ENCODE measurements at places on chromosomes 1 and 21. TPM values are rescaled to one million over a fixed set of nuclear protein-coding genes. Genes with fewer than 3 reads are reported as not detected.

SCMH1 gene
- total RNA-seq = 47.8 TPM

C1QA gene
- 386 TPM for total RNA-seq

PLA2G2C gene
- not detected for total RNA-seq

BMP8B gene
- 0.20 TPM for total RNA-seq

GBP6 gene
- total RNA-seq = not detected

GPR3 gene
- 0.27 TPM for total RNA-seq

IL19 gene
- total RNA-seq = not detected

MYOG gene
- not detected for total RNA-seq

SLC45A3 gene
- 2.6 TPM for total RNA-seq

FMO3 gene
- 0.90 TPM for total RNA-seq

CD84 gene
- 2.2 TPM for total RNA-seq

HMCN1 gene
- 12.4 TPM for total RNA-seq

PLXNA2 gene
- 16.5 TPM for total RNA-seq

KCNA2 gene
- total RNA-seq = 1.1 TPM

RGSL1 gene
- total RNA-seq = not detected

PLA2G5 gene
- 49.4 TPM for total RNA-seq

ZDHHC18 gene
- total RNA-seq = 8.6 TPM

FCAMR gene
- not detected for total RNA-seq

RASSF5 gene
- 7.0 TPM for total RNA-seq

GSTM3 gene
- total RNA-seq = 93.7 TPM

GPR153 gene
- total RNA-seq = 1.9 TPM

ORC1 gene
- total RNA-seq = 0.17 TPM

HCN3 gene
- 0.72 TPM for total RNA-seq

AGMAT gene
- not detected for total RNA-seq

MATN1 gene
- not detected for total RNA-seq

CYP4Z1 gene
- total RNA-seq = not detected

FCRL1 gene
- not detected for total RNA-seq

GRHL3 gene
- total RNA-seq = not detected

VSIG8 gene
- not detected for total RNA-seq

ALG14 gene
- total RNA-seq = 4.4 TPM

SPRR2B gene
- not detected for total RNA-seq

CATSPERE gene
- 0.23 TPM for total RNA-seq

MCOLN2 gene
- total RNA-seq = not detected

ADAMTS5 gene
- total RNA-seq = 2.6 TPM

GPR52 gene
- total RNA-seq = 1.4 TPM

TNFRSF18 gene
- not detected for total RNA-seq

ICOSLG gene
- total RNA-seq = 1.5 TPM

DNAJC6 gene
- total RNA-seq = 7.2 TPM

TYW3 gene
- total RNA-seq = 21.4 TPM

RHOU gene
- total RNA-seq = 2.7 TPM

SPRR2A gene
- total RNA-seq = not detected

PLPPR5 gene
- total RNA-seq = not detected

INSRR gene
- total RNA-seq = 0.05 TPM

TNFRSF9 gene
- 0.15 TPM for total RNA-seq

SAMD13 gene
- total RNA-seq = 2.2 TPM

FTCD gene
- 3.2 TPM for total RNA-seq

HPDL gene
- total RNA-seq = not detected

S1PR1 gene
- total RNA-seq = 59.4 TPM

WARS2 gene
- total RNA-seq = 14.1 TPM

RIMKLA gene
- total RNA-seq = 8.8 TPM

LPAR3 gene
- total RNA-seq = 11.2 TPM

SMPDL3B gene
- total RNA-seq = not detected

EVA1B gene
- total RNA-seq = 4.6 TPM

BOLA1 gene
- total RNA-seq = 13.5 TPM

SPATA46 gene
- total RNA-seq = not detected

SLC26A9 gene
- total RNA-seq = 41.1 TPM

ISG15 gene
- 9.8 TPM for total RNA-seq

All from heart right ventricle (tissue), 16 donors.